Activated T-helper 1 cell treated with anti-CD3 and anti-CD28 coated beads, Interleukin-2, amount 50 U/mL, for 16 hours (primary cell): ENCODE measurements at places on chromosomes 5 and 9.

- DNase-seq, result no peak
Measured at GRCh38 chr9:21121079-21121478, 20.6 kb downstream of the IFNW1 start.

GRCh38 chr5:80193401-80193800, 62.4 kb downstream of the SERINC5 start:
- DNase-seq, result no peak

DNA sequence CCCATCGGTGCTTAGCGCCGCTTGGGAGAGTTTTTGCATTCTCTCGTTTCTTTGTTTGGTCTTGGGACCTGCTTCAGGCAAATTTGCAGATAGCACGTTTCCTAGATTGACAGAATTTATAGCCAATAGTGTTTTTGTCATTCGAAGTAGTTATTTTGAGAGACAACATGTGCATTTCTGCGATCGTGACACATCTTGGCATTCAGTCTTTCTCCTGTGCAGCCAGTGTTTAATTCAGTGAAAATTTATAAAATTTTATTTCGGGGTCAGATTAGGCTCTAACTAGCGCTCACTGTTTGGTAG, 830 bp downstream of the PRRC1 start:
- no peak for DNase-seq

- no peak for DNase-seq
Measured at GRCh38 chr9:114910541-114910940, 19.9 kb downstream of the TNFSF8 start.

- no peak for DNase-seq
Measured at GRCh38 chr9:88872192-88872946, 118.9 kb upstream of the S1PR3 start.

DNA sequence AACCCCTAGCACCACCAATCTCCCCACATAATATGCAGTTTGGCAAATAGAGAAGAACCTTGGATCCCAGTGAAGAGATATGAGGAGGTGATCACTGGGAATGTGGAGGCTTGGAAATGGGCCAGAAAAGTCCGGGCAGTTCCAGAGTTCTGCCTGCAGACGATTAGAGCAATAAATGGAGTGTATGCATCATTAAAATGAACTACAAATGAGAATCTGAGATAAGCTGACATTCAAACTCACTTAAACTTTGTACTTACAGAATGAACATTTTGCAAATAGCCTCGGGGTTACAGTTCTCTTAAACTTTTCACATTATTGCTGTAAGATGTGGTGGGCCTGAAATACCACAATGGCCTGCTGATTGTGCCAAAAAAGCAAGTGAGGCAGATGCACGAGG, 23.0 kb upstream of the LHFPL2 start:
- DNase-seq, result no peak

GRCh38 chr5:66113160-66113559, 30.9 kb upstream of the SREK1 start:
- no peak for DNase-seq

- no peak for DNase-seq
Measured at GRCh38 chr9:38019731-38020130, 49.3 kb downstream of the SHB start.

GRCh38 chr5:152673601-152674000, 268.5 kb upstream of the NMUR2 start:
- DNase-seq, result no peak

GRCh38 chr5:96851312-96852062, 24.8 kb upstream of the ERAP2 start:
- no peak for DNase-seq

- no peak for DNase-seq
Measured at GRCh38 chr9:131330814-131331600, 41.5 kb downstream of the PLPP7 start.

- DNase-seq, result no peak
Measured at GRCh38 chr5:60177596-60177995, 284.1 kb upstream of the PDE4D start.

- DNase-seq, result no peak
Measured at GRCh38 chr5:83927140-83927733, 206.6 kb upstream of the HAPLN1 start.

GRCh38 chr9:78986446-78986845, 585.3 kb upstream of the TLE4 start:
- no peak for DNase-seq

- no peak for DNase-seq
Measured at GRCh38 chr9:27673641-27674040, 100.4 kb upstream of the C9orf72 start.

GRCh38 chr5:92778261-92778660, 802.8 kb downstream of the NR2F1-AS1 start:
- DNase-seq, result no peak

GRCh38 chr9:6944093-6944551, 186.3 kb downstream of the KDM4C start:
- DNase-seq, result no peak

GRCh38 chr5:95283022-95283615, 1.8 kb downstream of the MCTP1 start:
- DNase-seq, result no peak

DNA sequence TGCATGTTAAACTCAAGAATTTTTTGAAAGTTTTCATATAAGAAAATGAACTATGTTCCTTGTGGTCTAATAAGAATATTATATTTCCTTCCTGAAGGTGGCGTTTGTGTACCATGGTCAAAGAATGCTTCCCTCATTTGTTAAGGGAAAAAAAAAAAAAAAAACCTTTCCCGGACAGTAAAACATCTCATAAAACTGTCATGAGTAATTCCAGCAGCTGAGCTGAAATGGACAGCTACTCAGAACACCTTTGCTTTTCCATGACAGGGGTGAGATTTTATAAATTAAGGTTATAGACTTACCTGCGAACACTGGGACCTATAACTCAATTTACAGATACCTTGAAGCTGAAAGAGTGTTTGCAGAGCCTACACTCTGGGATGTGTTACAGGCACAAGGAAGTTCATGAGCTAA, 113.2 kb upstream of the RANBP3L start:
- no peak for DNase-seq

DNA sequence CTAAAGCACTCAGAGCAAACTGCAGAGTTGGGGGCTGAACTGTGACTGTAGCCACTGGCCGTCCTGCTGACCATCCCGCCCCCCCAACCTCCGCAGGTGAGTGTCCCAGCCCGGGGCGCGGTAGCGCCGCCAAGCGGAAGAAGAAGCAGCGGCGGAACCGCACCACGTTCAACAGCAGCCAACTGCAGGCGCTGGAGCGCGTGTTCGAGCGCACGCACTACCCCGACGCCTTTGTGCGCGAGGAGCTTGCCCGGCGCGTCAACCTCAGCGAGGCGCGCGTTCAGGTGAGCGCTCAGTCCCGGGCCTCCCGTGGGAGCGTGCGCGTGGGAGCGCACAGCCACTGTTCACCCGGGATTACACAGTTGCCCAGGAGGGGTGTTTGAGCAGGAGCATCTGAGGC, 33.7 kb downstream of the PTGES start:
- no peak for DNase-seq

DNA sequence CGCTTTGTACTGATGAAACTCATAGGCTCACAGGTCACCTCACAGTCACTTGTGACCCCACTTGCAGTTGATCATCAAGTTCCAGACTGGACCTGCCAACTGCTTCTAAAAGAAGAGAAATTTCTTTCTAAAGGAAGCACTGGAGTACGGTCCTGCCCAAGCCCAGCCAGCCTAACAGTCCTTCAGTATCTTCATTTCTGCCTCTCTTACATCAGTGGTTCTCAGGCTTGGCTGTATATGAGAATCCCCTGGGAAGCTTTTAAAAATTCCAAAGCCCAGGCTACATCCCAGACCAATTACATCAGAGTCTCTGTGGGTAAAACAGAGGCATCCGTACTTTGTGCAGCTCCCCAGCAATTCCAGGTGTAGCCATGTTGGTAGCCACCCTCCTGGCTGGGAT, 282.1 kb downstream of the NFIB start:
- DNase-seq, result no peak
